CD8-positive, alpha-beta memory T cell (primary cell): ENCODE measurements at places on chromosomes 6 and 20.
A peak's percentile ranks its signal among the peaks of the same experiment; 100 is the strongest.

GRCh38 chr6:156585859-156586258 lies 191.3 kb upstream of the ARID1B start:
- DNase-seq = no peak

- DNase-seq = no peak
These were observed 8.1 kb upstream of the HSPA12B start for GRCh38 chr20:3724356-3724755.

GRCh38 chr6:101818051-101818450 lies 424.5 kb downstream of the GRIK2 start:
- no peak for DNase-seq

- peak; percentile 65 for DNase-seq
These were observed 929 bp downstream of the CDH22 start for GRCh38 chr20:46307139-46307998.

- no peak for DNase-seq
These were observed 29.1 kb upstream of the RGS17 start for GRCh38 chr6:153160221-153160620.

DNA sequence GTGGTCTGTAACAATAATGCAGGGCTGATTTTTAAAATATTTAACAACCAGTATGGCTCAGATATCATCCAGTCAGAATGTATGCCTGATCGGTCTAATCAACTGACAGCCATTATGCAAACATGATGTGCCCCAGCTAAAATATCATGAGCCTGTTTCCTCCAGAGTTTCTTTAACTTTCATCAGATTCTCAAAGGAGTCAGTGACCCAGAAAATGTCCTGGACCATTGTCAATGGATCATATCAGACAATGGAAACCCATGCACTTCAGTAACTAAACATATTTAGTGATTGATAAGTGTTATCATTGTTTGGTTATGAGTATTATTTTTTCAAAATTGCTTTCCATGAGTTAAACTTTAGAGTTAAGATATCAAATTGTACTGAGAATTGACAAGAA lies 173.5 kb downstream of the LMBRD1 start:
- no peak for DNase-seq

- DNase-seq = no peak
These were observed 388.2 kb downstream of the SYNE1 start for GRCh38 chr6:152248980-152249379.

DNA sequence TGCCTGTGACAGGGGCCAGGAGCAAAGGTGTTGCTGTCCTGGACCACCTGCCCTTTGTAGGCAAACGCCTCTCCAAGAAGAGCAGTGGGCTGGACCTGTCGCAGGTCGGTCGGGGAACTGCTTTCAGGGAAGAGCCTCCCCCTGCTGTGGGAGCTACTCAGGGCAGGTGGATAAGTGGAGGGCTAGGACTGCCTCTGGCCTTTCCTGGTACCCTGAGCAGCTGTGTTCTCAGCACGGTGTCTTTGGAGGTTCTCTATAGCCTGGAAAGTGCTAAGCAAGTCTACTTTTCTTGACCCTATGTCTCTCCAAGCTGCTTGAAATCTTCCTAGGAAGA lies 35.0 kb downstream of the BPIFB1 start:
- no peak for DNase-seq

- DNase-seq = no peak
These were observed 40.6 kb downstream of the MTFR2 start for GRCh38 chr6:136209496-136209895.

DNA sequence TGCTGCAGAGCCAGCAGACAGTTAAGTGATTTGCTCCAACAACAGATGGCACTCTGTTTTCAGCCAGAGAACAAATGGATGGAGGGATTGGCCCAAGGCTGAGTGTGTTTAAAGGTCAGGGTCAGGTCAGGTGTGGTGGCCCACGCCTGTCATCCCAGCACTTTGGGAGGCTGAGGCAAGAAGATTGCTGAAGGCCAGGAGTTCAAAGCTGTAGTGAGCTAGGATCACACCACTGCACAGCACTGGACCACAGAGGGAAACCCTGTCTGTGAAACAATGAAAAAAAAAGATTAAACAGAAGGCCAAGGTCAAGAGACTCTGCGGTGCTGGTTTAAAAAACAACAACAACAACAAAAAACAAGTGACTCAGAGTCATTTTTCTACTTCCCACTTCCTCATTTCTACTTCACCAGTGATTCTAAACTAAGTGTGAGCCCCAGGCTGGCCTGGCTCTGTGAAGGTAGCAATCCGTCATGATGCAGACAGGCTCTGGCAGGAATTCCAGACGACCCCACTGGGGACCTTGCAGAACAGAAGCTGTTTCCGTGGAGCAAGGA lies 42.5 kb upstream of the ARMC2 start:
- DNase-seq = no peak

DNA sequence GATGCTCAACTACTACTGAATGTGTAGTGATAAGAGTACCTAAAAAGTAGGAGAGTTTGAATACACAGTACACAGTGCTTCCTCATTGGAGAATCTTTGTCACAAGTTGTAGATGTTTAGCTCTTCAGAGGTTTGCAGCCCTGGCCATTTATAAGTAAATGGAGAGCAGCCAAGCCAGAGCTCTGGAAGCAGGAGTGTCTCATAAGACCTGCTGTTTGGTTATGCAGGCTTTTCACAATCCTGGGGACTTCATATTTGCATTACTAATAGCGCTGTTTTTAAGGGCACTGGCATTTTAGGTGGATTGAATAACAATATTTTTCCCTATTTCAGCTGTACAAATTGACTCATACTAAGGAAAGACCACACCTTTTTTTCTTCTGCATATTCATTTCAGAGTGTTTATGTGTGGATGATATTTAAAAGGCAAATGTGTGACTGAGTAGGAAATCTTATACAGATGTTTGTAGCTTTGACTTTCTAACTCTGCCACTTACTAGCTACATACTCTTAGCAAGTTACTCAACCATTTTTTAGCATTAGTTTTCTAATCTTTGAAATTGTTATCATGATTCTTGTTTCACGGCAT lies 730.5 kb upstream of the MAP3K7 start:
- DNase-seq = no peak

GRCh38 chr6:53043581-53043980 lies 21.6 kb upstream of the FBXO9 start:
- DNase-seq = no peak

GRCh38 chr6:52724042-52724405 lies 39.3 kb downstream of the GSTA2 start:
- DNase-seq = no peak

- no peak for DNase-seq
These were observed 102.4 kb downstream of the AHI1 start for GRCh38 chr6:135395136-135395535.

- DNase-seq = peak; percentile 77
These were observed 14.0 kb downstream of the UST start for GRCh38 chr6:148760568-148761526.

- DNase-seq = no peak
These were observed 49.7 kb downstream of the JPH2 start for GRCh38 chr20:44137266-44137801.

DNA sequence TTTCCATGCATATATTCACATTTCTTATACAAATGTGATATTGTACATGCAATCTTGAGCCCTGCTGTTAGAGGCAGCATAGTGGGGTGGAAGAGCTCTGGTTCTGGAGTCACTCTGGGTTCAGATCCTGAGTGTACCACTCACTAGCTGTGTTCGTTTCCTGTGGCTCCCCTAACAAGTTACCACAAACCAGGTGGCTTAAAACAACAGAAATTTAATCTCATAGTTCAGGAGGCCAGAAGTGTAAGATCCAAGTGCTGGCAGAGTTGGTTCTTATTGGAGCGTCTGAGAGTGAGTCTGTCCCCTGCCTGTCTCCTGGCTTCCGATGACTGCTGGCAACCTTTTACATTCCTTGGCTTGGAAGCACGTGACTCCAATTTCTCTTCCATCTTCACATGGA lies 115.6 kb downstream of the MAP3K7 start:
- no peak for DNase-seq

DNA sequence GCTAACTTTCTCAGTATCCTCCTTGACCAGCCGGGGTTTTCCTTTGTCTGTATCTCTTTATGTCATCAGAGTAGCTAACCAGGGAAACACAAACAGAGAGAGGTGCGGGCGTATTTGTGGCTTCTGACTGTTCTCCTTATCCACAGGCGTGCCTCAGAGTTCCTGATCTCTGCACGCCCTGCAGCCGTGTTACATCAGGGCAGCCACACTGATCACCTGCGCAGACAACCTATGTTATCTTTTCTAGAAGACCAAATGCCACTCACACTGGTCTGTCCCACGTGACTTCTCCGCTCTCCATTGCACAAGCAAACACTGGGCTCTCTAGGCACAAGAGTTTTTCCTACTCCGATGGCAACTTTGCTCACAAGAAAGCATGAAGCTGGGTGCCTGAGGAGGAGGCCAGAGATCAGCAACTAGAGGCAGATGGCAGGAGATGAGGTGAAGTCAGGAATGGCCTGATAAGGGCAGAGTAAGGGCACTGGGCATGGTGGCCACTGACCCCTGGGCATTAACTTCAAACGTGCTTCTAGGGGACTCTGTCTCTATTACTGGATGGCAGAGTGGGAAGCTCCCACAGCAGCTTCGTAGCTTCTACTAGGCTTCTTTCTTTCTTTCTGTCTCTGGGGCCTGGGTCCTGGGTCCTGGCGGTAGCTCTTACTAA lies 4.5 kb downstream of the PDE10A start:
- no peak for DNase-seq

- no peak for DNase-seq
These were observed 29.1 kb downstream of the SLC13A3 start for GRCh38 chr20:46622165-46622564.
